Trophoblast cell (in vitro differentiated cells and primary cell): ENCODE measurements at places on chromosomes 5 and 9.

DNA sequence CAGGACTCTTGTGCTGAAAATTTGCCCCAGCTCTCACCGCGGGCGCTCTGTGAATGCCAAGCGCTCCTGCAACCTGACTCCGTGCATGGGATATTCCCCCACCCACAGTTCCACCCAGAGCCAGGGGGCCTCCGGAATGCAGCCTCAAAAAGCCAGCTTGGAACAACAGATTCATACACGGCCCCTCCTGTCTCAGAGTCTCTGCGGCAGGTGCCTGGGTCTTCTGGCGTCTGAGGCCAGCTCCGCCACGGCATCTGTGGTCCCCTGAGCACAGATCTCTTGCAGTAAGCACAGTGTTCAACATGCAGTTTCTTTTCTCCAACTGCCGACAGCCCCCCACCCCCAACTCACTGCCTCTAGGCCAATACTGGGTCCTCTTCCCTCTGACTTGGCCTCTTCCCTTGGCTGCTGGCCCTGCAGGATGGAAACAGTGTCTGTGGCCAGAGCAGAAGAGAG is 355.7 kb upstream of the IRX2 start:
- no peak overlapping the region for H3K27ac ChIP-seq
- no peak for DNase-seq
- H3K4me1 ChIP-seq: peaks cover 15% of the 10 kb centered on the region
- no peak overlapping the region for H3K4me3 ChIP-seq

GRCh38 chr5:13408616-13409015 is 535.9 kb downstream of the DNAH5 start:
- no peak overlapping the region for H3K4me3 ChIP-seq
- no peaks in the 10 kb centered on the region for H3K27me3 ChIP-seq
- H3K27ac ChIP-seq: no peak overlapping the region
- H3K36me3 ChIP-seq: no peaks in the 10 kb centered on the region
- no peak for DNase-seq

- H3K4me1 ChIP-seq: no peaks in the 10 kb centered on the region
- no peak overlapping the region for H3K4me3 ChIP-seq
- H3K36me3 ChIP-seq: no peaks in the 10 kb centered on the region
- no peaks in the 10 kb centered on the region for H3K27me3 ChIP-seq
- no peak for DNase-seq
These were observed 225.3 kb upstream of the RIOK2 start for GRCh38 chr5:97408331-97408730.

GRCh38 chr9:111674319-111674718 is 12.9 kb downstream of the GNG10 start:
- peaks cover 2% of the 10 kb centered on the region for H3K36me3 ChIP-seq
- no peak overlapping the region for H3K27ac ChIP-seq
- no peaks in the 10 kb centered on the region for H3K4me1 ChIP-seq
- H3K27me3 ChIP-seq: no peaks in the 10 kb centered on the region
- no peak overlapping the region for H3K4me3 ChIP-seq

DNA sequence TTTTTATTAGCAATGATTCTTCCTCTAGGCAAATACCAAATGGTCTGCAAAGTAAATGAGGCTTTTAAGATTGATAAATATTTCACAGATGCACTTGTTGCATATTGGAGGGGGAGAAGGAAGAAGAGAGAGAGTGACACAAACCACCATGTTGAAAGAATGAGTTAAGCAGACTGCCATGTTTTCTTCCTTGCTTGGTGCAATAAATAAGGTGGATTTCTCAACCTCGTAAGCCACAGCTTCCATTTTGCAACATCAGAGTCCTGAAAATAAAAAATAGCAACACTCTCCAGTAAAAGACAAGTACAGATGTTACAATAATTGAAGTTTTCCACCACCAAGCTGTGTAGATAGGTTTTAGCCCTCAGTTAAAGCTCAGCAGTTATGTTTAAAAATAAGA is 202.9 kb downstream of the SGCD start:
- H3K27ac ChIP-seq: no peak overlapping the region
- no peaks in the 10 kb centered on the region for H3K4me1 ChIP-seq
- H3K27me3 ChIP-seq: no peaks in the 10 kb centered on the region
- H3K4me3 ChIP-seq: no peak overlapping the region
- no peak for DNase-seq

GRCh38 chr5:167796672-167797071 is 494.8 kb upstream of the WWC1 start:
- no peaks in the 10 kb centered on the region for H3K27me3 ChIP-seq
- no peak for DNase-seq
- no peak overlapping the region for H3K27ac ChIP-seq
- no peaks in the 10 kb centered on the region for H3K36me3 ChIP-seq
- peaks cover 13% of the 10 kb centered on the region for H3K4me1 ChIP-seq

- no peak overlapping the region for H3K27ac ChIP-seq
- no peaks in the 10 kb centered on the region for H3K36me3 ChIP-seq
- H3K4me3 ChIP-seq: no peak overlapping the region
- no peak for DNase-seq
- no peaks in the 10 kb centered on the region for H3K27me3 ChIP-seq
These were observed 24.1 kb upstream of the SLC25A48 start for GRCh38 chr5:135810188-135810943.

GRCh38 chr5:59140133-59140532 is 557.3 kb downstream of the RAB3C start:
- no peak overlapping the region for H3K4me3 ChIP-seq
- H3K4me1 ChIP-seq: no peaks in the 10 kb centered on the region
- no peak for DNase-seq
- H3K27me3 ChIP-seq: no peaks in the 10 kb centered on the region

GRCh38 chr9:92911511-92912475 is 34.0 kb upstream of the ZNF484 start:
- no peak for DNase-seq
- no peaks in the 10 kb centered on the region for H3K4me1 ChIP-seq
- no peak overlapping the region for H3K4me3 ChIP-seq
- H3K36me3 ChIP-seq: no peaks in the 10 kb centered on the region
- H3K27me3 ChIP-seq: no peaks in the 10 kb centered on the region

DNA sequence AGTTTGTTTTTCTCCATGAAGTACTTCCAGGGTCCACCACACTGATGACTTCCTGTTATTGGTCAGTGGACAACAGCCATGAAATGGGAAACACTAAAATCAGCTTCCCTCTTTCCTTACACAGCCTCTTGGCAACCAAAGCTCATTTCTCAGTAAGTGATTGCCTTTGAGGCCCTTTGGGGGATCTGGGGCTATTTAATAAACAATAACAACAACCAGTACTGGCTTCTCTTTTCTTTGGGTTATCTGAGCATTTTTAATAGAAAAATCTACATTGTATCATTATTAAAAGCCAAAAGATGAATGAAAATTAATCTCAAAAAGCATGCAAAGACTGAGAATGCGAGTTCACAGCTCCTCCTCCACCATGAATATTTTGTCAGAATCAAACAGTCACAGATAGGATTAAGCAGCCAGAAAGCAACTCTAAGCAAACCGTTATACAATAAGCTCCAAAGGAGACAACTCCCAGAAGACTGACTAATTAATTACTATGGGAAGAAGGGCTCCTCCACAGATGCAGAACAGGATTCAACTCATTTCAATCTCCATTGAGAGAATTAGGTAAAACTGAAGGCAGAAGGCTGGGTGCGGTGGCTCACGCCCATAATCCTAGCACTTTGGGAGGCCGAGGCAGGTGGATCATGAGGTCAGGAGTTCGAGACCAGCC is 68.3 kb downstream of the SERINC5 start:
- H3K4me1 ChIP-seq: peaks cover 42% of the 10 kb centered on the region
- H3K36me3 ChIP-seq: no peaks in the 10 kb centered on the region
- peak overlapping the region; percentile 80 for H3K27ac ChIP-seq
- no peak for DNase-seq

DNA sequence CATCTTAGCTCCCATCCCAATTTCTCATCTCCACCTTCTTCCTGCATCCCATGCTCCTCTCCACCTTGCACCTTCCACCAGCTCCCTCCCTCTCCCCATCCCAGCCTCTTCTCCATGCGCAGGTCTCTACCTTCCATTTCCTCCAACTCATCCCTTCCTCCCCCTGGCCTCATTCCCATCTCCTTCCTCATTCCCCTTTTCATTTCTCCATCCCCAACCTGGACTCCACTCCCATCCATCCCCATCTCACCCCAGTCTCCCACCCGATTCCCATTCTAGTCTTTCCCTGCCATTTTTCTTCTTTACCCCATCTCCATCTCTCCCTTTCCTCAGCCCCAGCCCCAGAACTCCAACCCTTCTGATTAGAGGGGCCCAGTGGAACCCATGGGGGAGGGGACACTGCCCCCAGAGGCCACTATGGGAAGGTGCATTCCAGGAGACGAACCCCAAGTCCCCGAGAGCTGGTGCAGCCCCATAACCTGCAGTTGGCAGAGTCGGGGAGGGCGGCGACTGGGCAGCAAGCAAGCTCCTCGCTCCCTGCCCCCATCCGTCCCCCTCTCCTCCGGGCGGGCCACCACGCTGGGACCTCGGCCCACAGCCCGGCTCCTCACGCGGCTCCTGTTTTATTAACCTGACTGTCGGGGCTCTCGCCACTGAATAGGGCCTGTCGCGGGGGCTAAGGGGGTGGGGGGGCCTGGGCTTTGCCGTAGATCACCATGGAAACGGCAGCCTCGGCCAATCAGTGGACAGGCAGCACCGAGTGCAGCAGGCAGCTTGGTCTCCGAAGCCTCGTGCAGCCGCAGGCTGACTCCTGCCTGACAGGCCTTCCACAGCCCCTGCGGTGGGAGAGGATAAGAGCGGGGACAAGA is 66.7 kb downstream of the PCDH1 start:
- no peak overlapping the region for H3K4me3 ChIP-seq
- H3K36me3 ChIP-seq: no peaks in the 10 kb centered on the region
- DNase-seq: no peak
- no peaks in the 10 kb centered on the region for H3K27me3 ChIP-seq

GRCh38 chr9:10957878-10958277 is 345.1 kb upstream of the PTPRD start:
- no peak overlapping the region for H3K27ac ChIP-seq
- H3K27me3 ChIP-seq: no peaks in the 10 kb centered on the region
- no peak for DNase-seq

GRCh38 chr5:139749242-139749641 is 46.4 kb upstream of the PSD2 start:
- H3K27me3 ChIP-seq: peaks cover 22% of the 10 kb centered on the region
- H3K4me3 ChIP-seq: no peak overlapping the region
- H3K36me3 ChIP-seq: no peaks in the 10 kb centered on the region

GRCh38 chr9:38334234-38334633 is 58.3 kb upstream of the ALDH1B1 start:
- no peaks in the 10 kb centered on the region for H3K36me3 ChIP-seq
- no peak overlapping the region for H3K27ac ChIP-seq
- DNase-seq: no peak
- H3K4me1 ChIP-seq: no peaks in the 10 kb centered on the region
